ENCODE measurements at places on chromosomes 16 and 17.

GRCh38 chr16:29815032-29815721 is 775 bp upstream of the PAGR1 start:
- DNase-seq, result no peak

GRCh38 chr16:20849589-20850390 is 43.5 kb downstream of the REXO5 start:
- DNase-seq, result no peak

DNA sequence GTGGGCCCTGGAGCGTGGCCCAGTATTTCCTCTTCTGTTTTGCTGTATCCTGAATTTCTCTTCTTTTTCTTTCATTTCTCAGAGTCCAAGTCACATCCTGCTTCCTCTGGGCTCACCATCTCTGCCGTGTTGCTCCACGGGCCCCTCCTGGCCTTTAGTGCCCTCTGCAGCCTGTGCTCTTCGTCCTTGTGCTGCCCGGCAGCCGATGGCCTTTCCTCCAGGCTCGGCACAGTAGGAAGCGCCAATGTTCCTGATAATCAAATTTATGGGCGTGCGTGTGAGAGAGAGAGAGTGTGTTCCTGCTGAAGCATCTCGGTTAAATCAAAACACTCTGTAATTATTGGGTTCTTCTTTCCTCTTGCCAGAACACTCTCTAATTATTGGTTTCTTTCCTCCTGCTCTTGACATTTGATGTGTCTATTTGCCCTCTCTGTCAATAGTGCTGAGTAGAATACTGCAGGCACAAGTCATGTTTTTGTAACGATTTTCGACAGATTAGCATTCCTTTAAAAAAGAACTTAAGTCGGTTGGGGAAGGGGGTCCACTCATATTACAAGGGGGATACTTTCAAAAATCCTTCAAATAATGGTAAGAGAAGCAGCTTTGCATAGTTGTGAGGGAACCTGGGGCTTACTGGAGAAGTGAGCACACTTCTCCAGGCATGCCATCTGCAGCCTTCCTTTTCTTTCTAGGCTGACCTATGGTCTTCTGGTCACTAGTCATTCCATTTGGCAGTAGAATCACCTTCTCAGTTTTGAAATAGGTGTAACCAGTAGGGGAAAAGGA is 126.6 kb downstream of the RPTOR start:
- DNase-seq, result peak; percentile 28

GRCh38 chr16:28524681-28525171 is 14.0 kb downstream of the NUPR1 start:
- no peak for DNase-seq

- peak; percentile 6 for DNase-seq
Measured at GRCh38 chr17:69928611-69929010, 146.4 kb upstream of the KCNJ16 start.

DNA sequence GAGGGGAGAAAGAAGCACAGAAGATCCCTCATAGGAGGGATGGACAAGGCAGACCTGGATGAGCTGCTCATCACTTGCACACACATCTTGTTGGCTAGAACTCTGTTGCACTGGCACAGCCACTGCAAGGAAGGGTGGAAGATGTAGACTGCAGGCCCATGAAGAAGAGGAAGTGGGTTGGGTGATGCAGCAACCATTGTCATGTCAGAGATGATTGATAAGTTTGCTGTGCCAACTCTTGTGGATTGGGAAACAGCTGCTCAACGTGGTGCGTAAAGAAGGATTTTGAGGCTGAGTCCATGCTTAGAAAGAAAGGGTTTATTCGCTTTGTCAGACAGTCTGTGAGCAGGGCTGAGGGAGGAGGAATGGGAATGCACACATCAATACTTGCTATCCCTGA is 161.4 kb upstream of the MPHOSPH6 start:
- no peak for DNase-seq

GRCh38 chr17:67558740-67559380 is 158.9 kb upstream of the NOL11 start:
- DNase-seq, result no peak

DNA sequence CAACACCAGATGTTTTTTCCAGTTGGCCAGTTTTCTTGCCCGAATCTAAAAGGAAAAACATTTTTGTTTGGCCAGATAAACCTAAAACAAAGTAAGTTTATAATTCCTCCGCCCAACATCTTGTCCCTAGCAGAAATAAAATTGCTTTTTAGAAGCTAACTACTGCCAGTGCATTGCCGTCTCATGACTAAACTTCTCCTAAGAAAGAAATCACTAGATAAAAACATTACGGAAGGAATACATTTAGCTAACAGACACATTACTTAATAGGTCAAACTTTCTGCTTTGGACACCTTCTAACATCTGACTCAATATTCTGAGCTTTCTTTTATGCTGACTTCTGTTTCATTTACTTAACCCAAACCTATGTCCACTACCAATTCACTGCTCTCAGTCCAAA is 36.2 kb downstream of the FBXL20 start:
- no peak for DNase-seq

- no peak for DNase-seq
Measured at GRCh38 chr17:77442976-77443747, 302.4 kb downstream of the SEC14L1 start.

DNA sequence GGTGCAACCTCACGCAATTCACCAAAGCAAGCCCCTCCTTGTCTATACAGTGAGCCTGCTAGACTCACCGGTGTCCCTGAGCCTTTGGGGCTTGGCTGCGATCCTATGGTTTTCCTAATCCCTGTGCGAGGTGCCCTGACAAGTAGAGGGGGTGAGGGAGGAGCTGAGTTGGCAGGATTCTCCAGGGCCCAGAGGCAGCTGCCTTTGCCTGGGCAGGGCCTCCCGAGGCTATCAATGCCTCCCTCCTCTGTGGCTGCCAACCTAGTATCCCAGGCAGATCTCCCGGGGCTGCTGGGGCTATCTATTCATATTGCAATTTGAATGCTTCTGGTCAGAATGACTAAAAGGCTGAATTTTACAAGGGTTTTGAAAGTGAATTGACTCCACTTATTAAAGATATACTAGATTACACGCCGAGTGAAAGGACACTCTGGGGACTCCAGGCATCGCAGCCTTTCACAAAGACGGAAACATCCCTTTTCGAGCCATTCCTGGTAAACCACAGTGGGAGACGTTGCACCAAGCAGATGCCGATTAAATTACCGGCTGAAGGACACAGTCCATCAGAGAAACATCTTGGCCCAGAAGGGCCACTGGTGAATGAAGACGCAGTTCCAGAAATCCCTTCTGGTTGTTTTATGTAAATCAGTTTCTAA is 11.3 kb upstream of the PITPNM3 start:
- DNase-seq, result peak; percentile 41

- no peak for DNase-seq
Measured at GRCh38 chr17:17893801-17894644, 57.2 kb upstream of the SREBF1 start.

- DNase-seq, result no peak
Measured at GRCh38 chr16:56450275-56450985, 702 bp downstream of the NUDT21 start.

GRCh38 chr17:72110942-72111318 is 9.9 kb upstream of the SOX9 start:
- no peak for DNase-seq

DNA sequence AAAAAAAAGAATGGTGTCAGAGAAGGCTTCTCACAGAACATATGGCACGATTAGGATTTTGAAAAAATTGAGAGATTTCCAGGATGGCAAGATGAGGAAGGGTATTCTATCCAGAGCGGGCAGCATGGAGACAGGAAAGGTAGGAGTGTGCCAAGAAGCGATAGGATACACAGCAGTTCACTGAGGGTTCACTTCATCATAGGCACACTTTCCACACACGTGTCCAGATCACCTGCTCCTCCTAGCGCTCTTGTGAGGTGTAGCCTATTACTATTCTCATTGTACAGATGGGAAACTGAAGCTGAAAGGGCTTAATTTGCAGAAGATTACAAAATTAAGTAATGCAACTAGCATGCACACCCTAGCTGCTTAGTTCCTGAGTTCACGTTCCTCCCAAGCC is 6.2 kb upstream of the ELAC2 start:
- DNase-seq, result no peak

All from LNCaP clone FGC (cell line).